ENCODE measurements at places on chromosomes 11 and 22. TPM values are rescaled to one million over a fixed set of nuclear protein-coding genes. Genes with fewer than 3 reads are reported as not detected.
A peak's percentile ranks its signal among the peaks of the same experiment; 100 is the strongest.

DNA sequence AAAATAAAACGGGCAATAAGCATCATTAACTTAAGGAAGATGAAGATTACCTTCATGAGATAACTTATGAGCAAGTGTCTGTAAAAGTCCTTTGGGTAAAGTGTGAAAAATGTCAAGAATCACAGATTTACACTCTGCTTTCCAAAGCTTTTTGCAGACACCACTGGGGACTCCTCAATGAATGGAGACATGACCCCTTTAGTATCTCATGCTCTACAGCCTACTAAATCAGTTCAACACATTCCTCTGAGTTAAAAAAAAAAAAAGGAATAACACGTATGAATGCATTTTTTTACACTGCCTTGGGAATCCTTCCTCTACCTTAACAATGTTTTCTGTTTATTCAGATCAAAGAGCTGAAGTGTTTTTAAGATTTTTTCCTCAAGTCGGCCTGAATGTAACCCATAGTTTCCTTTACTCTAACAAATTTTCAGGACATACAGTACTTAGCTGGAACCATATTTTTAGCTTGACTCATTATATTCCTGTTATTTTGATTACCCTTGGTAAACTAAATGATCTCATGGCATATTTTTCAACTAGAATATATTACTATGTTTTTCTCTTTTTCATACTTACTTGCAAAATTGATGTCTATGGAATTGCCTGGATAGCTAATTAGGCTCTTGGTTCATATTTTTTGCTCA lies 25.9 kb upstream of the RAB30 start:
- no peak for DNase-seq

GRCh38 chr22:24188705-24189248 lies 7.5 kb downstream of the SUSD2 start:
- DNase-seq = no peak

DNA sequence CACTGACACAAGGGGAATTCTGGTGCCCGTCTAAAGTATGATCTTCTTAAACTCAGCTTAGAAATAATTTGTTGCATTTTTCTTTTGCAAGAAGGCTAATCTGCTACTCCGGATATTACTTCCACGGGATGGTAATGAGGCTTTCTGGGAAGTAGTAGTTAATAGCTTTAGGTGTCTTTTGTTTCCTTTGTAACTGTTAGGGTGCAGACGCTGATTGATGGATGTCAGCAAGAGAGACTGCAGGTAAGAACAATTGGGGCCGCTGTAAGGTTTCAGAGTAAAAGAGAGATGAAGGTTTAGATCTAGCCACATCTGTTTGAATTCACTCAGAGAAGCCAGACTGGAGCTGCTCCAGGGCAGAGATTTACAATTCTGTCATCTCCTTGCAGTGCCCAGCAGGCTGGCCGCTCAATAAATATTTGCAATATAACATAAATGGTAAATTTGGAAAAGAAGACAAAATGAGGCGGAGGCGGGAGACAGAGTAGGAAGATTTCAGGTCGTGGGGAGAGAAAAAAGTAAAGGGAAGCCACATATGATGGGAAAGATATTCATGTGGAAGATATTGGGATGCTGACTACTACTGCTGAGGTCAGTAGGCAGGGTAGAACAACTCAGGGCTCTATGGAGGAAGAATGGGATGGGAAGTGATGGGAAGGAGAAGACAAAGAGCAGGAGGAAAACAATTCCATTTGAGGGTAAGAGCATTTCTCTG lies 320.5 kb downstream of the AASDHPPT start:
- no peak for DNase-seq

Gene TMEM258
- total RNA-seq = 96.6 TPM

Gene OR5T3
- total RNA-seq = not detected

Gene MUC2
- not detected for total RNA-seq

GRCh38 chr22:44372611-44373010 lies 59.9 kb upstream of the SHISAL1 start:
- DNase-seq = no peak

GRCh38 chr11:132948252-132948651 lies 584.0 kb downstream of the OPCML start:
- DNase-seq = no peak

DNA sequence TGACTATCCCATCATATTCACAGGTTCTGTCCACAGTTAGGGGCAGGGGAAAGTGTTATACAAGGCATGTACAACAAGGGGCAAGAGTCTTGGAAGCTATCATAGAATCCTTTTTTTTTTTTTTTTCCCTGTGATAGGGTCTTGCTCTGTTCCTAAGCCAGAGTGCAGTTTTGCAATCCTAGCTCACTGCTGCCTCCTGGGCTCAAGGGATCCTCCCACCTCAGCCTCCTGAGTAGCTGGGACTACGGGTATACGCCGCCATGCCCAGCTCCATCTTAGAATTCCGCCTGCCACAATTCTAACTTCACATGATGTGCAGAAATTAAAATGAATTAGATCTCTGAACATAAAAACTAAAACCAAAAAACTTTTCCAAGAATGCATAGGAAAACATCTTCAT lies 31.7 kb downstream of the ZFTA start:
- no peak for DNase-seq

DNA sequence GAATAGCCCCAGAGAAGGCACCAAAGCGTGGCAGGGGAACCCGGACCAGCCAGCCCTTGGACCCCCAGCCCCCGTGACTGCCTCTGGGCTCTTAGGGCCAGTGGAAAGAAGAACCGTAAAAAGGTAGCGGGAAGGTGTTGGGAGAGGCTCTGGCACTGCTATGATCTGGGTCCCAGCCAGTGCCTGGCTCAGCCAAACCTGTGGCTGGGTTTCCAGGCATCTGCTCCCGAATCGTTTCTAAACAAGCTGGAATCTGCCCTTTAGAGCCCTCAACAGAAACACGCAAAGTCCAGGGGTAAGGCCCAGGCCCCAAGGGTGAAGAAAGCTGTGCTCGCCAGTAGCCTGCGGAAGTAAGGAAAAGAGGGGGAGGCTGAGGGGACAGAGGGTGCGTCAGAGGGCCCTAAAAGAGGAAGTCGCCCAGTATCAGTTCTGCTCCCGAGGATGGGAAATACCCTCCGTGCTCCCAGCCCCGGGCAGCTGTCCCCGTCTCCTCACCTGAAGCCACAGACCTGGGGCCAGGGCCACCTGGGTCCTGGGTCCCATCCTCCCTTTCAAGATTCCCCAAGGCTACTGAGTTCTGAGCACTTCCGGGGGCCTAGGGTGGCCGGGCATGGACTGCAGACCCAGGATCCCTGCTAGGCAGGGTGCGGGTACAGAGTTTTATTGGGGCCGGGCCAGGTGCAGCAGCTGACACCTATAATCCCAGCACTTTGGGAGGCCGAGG lies 24.7 kb downstream of the IL10RA start:
- DNase-seq = peak; percentile 74

- DNase-seq = no peak
Measured at GRCh38 chr22:30827646-30828045, 133.0 kb downstream of the OSBP2 start.

GRCh38 chr22:26586556-26587325 lies 3.2 kb downstream of the TPST2 start:
- no peak for DNase-seq
